ENCODE measurements at places on chromosomes 11 and 22. TPM values are rescaled to one million over a fixed set of nuclear protein-coding genes. Genes with fewer than 3 reads are reported as not detected.

DNA sequence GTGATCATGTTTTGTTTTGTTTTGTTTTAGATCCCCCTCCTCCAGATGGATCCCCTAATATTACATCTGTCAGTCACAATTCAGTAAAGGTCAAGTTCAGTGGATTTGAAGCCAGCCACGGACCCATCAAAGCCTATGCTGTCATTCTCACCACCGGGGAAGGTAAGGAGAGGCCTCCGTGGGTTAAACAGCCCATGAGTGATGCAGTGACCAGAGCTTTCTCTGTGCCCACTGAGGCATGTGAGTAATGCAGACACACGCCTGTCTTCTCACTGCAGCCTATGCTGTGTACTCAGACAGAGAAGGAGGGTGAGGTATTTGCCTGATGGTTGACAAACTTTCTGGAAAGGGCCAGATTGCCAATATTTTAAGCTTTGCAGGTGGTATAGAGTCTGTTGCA lies 73.7 kb upstream of the OR4B1 start:
- no peak for DNase-seq

DNA sequence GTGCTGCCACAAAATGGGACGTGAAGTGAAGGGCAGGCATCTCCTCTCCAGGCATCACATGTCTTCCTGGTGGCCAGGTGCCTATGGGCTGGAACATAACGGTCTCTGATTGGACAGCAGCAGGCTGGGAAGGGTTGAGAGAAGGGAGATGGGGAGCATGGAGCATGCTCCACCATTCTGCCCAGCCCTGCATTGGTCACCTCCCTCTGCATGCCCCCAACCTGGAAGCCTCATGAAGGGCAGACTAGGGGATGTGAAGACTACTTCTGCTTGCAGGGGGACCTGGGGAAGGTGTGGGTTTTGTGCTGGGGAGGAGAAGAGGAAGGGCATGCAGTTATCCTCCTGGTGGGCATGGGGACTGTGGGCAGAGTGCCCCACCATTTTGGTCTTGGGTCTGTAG lies 782.2 kb downstream of the TBC1D22A start:
- DNase-seq = no peak

GRCh38 chr22:30305519-30305905 lies 16.2 kb upstream of the CASTOR1 start:
- no peak for DNase-seq

The TENM4 gene
- total RNA-seq = 8.8 TPM

All from H1 (cell line).